HCT116 (cell line): ENCODE measurements at places on chromosomes 6 and 20. TPM values are rescaled to one million over a fixed set of nuclear protein-coding genes. Genes with fewer than 3 reads are reported as not detected.

KIAA1755 gene
- total RNA-seq, result not detected

DNA sequence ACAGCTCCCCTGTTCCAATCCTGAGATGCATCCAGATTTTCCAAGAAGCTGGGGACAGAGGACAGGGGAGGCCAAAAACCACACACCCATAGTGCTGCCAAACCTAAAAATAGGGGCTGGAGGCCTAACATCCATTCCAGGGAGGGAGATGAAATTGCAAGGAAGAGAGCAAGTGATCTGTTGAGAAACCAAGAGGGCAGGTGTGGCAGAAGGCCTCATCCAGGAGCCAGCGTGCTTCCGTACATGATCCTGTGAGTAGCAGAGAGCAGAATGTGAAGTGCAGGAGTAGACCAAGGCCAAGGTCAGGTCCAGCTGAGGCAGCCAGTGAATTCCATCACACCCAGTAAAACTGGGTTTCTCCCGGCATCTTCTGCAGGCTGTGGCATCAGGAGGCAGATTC lies 167.7 kb upstream of the RIN2 start:
- DNase-seq, result no peak

GRCh38 chr6:140043357-140043756 lies 668.9 kb upstream of the CITED2 start:
- DNase-seq, result peak; percentile 91

TPD52L1 gene
- 64.1 TPM for total RNA-seq

SLC32A1 gene
- not detected for total RNA-seq

- DNase-seq, result no peak
Observed at GRCh38 chr6:100370265-100370664, 94.5 kb downstream of the SIM1 start.
